Caco-2 (cell line): ENCODE measurements at places on chromosomes 4 and X. TPM values are rescaled to one million over a fixed set of nuclear protein-coding genes. Genes with fewer than 3 reads are reported as not detected.
A peak's percentile ranks its signal among the peaks of the same experiment; 100 is the strongest.

GRCh38 chr4:77595364-77595973 is 10.2 kb upstream of the CXCL13 start:
- DNase-seq = no peak

The HTN3 gene
- not detected in 2 replicates for total RNA-seq

DNA sequence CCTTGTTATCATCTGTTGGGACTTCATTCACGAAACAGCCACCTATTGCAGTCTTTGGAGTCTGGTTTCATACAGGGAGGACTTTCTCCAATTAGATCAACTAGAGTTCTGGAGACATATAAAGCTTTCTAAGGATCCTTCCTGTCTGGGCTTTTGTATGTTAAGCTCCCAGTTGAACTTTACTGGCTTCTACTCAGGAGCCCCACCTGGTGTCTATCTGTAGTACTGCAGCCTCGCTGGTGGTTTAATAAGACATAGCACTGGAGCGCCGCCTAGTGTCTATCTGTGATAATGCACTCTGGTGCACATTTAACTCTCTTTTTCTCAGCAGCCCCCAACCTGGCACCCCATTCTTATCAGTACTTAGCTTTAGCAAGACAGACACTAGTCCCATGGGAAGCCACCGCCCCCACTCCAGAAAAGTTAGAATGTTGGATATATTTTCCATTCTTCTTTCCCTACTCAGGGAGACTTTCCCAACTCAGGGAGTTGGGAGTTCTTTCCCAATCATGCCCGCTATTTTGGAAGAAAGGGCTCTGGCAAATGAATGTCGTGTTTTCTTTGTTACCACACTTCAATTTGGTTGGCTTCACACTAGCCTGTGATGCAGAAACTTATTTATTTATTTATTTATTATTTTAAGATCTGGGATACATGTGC is 36.9 kb upstream of the SYTL4 start:
- peak; percentile 77 for DNase-seq

DNA sequence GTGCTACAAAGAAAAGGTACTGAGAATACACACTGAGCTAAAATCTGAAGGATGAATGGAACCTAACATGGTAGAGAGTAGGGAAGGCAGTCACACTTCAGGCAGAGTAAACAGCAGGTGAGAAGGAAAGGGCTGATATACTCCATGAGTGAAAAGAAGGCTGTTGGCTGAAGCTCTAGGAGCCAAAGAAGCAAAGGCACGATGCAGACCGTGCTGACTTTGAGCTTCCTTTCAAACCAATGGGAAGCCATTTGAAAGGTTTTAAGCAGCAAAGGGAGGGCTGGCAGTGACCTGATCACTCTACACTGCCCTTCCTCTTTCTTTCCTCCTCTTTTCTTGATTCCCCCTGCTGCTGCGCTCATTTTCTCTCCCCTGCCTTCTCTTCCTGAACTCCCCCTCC is 66.4 kb downstream of the TMEM154 start:
- no peak for DNase-seq

GRCh38 chr4:184329659-184330400 is 112.2 kb upstream of the ENPP6 start:
- DNase-seq = no peak

GRCh38 chr4:6962211-6963041 is 52.8 kb downstream of the TBC1D14 start:
- no peak for DNase-seq

DNA sequence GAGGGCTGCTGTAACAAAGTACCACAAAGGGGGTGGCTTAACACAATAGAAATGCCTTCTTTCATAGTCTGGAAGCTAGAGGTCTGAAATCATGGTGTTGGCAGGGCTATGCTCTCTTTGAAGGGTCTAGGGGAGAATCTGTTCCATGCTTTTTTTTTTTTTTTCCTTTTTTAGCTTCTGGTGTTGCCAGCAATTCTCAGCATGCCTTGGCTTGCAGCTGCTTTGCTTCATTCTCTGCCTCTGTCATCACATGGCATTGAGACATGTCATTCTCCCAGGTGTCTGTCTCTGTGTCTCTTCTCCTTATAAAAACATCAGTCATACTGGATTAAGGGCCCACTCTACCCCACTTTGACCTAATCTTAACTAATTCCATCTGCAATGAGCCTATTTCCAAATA is 78.6 kb upstream of the BOD1L1 start:
- no peak for DNase-seq

- no peak for DNase-seq
Observed at GRCh38 chrX:97389761-97390192, 506.1 kb downstream of the RPA4 start.

The GAGE12E gene
- total RNA-seq = not detected in 2 replicates

- no peak for DNase-seq
Observed at GRCh38 chr4:121706595-121707021, 9.8 kb upstream of the ANXA5 start.

DNA sequence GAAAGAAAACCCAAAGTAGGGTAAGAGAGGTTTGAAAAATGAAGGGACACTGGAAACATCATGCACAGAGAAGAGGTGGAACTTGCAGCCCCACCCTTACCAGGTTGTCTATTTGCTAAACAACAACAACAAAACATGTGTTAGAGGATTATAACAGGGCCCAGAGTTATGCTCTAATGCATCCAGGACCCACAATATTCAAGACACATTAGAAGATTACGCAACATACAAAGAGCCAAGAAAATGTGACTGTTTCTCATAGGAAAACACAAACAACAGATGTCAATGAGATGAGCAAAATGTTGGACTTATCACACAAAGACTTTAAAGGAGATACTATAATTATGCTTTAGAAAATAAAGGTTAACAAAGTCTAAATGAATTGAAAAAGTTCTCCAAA is 128.5 kb downstream of the LRBA start:
- no peak for DNase-seq

DNA sequence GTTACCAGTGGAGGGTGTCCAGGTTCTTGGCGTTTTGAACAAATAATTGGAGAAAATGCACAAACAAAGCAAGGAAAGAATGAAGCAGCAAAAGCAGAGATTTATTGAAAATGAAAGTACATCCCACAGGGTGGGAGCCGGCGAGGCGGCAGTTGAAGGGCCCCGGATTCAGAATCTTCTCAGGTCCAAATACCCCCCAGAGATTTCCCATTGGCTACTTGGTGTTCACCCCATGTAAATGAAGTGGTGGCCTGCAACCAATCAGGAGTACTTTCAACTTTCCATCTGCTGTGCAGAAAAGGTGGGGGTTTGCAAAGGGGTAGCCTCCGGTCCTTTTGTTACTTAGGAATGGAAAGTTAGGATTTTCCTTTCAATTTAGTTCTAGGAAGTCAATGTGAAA is 1447.0 kb downstream of the C4orf33 start:
- no peak for DNase-seq

GRCh38 chr4:152369203-152369901 is 166.5 kb downstream of the FBXW7 start:
- no peak for DNase-seq

DNA sequence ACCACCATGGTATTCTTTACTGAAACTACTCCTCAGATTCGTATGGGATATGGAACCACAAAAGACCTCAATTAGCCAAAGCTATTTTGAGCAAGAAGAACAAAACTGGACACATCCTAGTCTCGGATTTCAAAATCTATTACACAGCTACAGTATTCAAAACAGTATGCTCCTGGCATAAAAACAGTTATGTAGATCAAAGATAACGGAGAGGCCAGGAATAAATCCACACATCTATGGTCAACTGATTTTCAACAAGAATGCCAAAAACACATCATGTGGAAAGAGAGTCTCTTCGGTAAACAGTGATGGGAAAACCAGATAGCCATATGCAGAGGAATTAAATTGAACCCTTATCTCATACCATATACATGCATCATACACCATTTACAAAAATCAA is 155.3 kb downstream of the SPCS3 start:
- DNase-seq = no peak

The SPIN3 gene
- total RNA-seq = 17.9 TPM in 2 replicates

DNA sequence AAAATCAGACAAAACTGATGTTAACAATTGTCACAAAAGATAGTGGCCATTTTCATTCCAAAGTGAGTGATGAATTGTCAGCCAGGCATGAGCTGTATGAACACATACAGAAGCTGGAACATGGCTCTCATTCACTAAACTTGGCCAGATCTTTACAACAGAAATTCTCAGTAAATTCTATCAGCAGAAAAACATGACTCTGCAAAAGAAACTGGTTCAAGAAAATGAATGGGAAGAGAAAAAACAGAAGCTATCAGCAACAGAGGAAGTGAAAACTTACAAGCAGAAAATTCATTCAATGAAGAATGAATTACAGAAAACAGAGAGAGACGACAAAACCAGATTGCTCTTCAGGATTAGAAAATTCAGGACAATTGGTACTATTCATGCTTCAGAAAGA is 249.6 kb downstream of the COL25A1 start:
- DNase-seq = no peak

- DNase-seq = no peak
Observed at GRCh38 chr4:100907465-100908454, 389.9 kb upstream of the EMCN start.

DNA sequence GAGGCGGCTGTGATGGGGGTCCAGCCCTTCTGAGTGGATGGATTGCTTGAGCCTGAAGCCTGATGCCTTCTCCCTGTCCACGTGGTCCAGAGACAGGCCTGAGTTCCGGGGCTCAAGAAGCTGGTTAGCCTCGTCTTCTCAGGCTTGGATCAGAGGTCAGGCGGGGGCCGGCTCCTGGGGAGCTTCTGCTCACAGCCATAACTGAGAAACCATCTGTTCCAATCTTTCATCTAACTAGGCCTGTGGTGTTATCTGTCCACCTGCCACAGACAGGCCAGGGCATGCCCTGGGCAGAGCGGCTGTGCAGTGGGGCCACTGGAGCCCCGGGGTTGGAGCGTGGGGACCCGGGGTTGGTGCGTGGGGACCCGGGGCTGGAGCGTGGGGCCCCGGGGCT is 63.1 kb downstream of the SORCS2 start:
- no peak for DNase-seq

- DNase-seq = no peak
Observed at GRCh38 chr4:172134521-172134920, 321.3 kb downstream of the GALNTL6 start.

The DCAF12L2 gene
- total RNA-seq = not detected in 2 replicates

The GLRA3 gene
- total RNA-seq = not detected in 2 replicates

DNA sequence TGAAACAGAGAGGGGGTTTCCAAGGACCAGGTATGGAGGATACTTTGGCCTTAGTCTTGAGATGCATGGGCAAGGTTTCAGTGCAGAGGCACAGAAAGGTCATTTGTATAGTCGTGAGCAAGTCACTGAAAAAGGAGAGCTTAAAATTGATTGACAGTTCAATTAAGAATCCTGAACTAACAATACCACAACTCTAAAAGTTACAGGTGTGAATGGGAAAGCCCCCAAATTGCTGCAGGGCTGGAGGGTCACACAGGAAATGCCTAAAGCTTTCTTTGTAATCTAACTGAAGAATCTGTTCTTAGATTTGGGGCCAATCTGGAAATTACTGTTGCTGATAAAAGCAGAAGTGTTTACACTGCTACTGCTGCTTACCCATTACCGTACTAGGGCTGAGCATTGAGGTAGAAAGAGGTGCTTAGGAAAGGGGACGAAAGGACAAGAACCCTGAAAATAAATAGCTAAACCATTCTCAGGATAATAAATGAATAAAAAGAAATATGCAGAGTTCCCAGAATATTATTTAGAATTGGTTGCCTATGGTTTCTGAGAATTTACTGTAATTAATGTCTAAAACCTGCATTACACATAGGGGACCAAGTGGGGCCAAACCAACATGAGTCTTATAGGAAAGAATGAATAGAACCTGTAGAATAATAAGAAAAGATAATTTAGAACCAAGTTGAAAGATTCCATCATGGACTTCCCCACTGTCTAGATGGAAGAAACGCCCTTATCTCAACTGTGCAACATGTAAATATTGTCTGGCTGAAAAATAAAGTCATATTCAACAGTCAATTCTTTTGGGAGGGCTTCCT is 91.9 kb upstream of the PPP1R2C start:
- no peak for DNase-seq

GRCh38 chr4:70749313-70749712 is 27.5 kb downstream of the RUFY3 start:
- DNase-seq = no peak

- no peak for DNase-seq
Observed at GRCh38 chrX:11537141-11537540, 128.6 kb downstream of the ARHGAP6 start.

DNA sequence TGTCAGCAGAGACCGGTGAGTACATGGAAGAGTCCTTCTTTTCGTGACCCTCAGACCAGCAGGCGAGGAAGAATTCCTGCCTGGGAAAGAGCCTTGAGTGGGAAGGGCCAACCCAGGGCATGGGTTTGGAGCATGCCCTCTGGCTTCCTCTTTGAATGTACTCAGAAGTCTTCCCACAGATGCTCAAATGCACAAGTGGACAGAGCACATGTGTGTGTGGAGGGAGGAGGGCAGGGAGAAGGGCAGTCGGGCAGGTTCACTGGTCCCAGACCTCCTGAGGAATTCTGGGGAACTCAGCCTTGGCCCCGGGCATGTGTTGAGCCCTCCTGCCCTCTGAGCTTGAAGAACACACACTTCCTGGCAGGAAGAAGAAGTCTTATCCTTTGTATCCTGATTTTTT is 63.2 kb upstream of the HELT start:
- no peak for DNase-seq

- DNase-seq = no peak
Observed at GRCh38 chr4:122819708-122820449, 6.8 kb upstream of the FGF2 start.

The ZMYM3 gene
- total RNA-seq = 51.9 and 55.1 TPM in 2 replicates

- no peak for DNase-seq
Observed at GRCh38 chr4:137212601-137213000, 319.7 kb downstream of the PCDH18 start.

DNA sequence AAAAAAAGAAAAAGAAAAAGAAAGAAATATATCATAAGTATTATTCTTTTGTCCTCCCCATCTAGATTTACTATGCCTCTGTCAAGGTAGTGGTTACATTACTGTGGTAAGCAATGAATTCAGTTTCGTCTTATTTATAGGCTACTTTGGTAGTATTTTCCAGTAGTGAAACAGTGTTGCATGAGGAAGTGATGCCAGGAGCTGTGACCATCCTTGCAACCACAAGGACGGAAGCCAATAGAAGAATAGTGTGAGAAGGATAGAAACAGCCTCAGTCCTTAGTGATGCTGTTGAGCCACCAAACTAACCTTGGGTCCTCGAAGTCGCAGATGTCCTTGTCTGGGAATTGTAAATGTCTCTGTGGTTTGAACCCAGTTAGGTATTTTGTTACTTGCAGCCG is 328.5 kb downstream of the PPP3CA start:
- DNase-seq = no peak

The F8A1 gene
- 20.0 and 27.2 TPM in 2 replicates for total RNA-seq

- DNase-seq = no peak
Observed at GRCh38 chrX:125205918-125206665, 113.6 kb upstream of the TEX13C start.

The KIF4A gene
- 36.9 and 39.6 TPM in 2 replicates for total RNA-seq

GRCh38 chr4:122806981-122807679 is 19.5 kb upstream of the FGF2 start:
- DNase-seq = no peak

GRCh38 chr4:168411318-168412150 is 68.8 kb downstream of the DDX60L start:
- no peak for DNase-seq

- no peak for DNase-seq
Observed at GRCh38 chr4:60737858-60738257, 462.3 kb upstream of the ADGRL3 start.
